ENCODE measurements at places on chromosomes 3 and 15.

DNA sequence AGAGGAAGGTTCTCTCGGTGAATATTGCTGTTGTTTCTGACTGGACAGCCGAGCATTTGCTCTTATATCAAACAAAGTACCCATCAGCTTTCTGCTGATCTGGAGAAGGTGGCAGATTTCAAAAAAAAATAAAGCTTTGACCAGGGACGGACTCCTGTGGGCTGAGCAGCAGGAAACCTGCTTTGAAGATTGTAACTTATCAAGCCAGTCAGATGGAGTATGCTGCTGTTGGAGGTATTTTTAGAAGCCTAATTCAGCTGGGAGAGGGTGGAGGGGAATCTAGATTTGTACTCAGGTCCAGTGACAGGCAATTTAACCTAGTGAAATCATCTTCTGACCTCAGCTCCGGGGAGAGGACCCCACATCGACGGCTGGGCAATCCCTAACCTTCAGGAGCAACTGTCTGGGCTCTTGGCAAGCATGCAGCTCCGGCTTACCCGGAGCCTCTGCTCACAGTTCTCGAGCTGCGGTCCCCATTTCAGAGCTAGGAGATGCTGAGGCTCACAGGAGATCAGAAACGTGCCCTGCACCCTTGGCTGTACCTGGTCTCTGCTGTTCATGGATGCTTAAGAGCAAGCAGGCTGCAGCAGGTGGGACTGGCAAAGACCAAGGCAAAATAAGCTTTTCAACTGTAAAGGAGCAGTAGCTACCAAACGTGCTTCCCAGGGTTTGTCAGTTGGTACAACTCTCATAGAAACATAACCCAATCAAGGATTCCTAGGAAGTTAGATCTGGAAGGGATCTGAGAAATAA lies 89.3 kb upstream of the ST8SIA2 start:
- DNase-seq: no peak

DNA sequence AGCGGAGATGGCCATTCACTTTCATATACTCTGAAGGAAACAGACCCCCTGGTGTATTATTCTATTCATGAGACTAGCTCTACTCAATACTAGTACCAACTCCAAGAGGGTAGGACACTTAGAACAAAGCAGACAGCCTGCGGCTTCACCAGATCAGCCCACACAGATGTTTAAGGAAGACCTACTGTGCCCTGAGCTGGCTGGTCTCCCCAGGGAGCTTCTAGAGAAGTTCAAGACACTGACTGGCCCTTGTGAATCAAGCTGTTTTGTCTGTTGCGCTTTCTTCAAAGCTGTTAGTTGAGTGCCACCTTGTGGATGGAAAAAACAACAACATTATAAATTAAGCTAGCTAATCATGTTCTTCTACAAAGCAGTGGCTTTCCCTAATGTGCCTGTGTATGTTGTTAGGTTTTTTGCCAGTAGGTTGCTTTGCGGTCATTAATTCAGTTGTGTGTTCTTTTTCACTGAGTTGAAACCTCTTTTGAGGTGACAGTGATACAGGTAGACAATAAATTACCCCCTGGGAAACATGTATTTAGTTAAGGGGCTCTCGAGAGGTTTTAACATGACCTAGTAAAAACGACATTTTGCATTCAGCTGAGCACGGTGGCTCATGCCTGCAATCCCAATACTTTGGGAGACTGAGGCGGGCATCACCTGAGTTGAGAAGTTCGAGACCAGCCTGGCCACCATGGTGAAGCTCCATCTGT lies 64.2 kb upstream of the MYZAP start:
- DNase-seq: no peak

DNA sequence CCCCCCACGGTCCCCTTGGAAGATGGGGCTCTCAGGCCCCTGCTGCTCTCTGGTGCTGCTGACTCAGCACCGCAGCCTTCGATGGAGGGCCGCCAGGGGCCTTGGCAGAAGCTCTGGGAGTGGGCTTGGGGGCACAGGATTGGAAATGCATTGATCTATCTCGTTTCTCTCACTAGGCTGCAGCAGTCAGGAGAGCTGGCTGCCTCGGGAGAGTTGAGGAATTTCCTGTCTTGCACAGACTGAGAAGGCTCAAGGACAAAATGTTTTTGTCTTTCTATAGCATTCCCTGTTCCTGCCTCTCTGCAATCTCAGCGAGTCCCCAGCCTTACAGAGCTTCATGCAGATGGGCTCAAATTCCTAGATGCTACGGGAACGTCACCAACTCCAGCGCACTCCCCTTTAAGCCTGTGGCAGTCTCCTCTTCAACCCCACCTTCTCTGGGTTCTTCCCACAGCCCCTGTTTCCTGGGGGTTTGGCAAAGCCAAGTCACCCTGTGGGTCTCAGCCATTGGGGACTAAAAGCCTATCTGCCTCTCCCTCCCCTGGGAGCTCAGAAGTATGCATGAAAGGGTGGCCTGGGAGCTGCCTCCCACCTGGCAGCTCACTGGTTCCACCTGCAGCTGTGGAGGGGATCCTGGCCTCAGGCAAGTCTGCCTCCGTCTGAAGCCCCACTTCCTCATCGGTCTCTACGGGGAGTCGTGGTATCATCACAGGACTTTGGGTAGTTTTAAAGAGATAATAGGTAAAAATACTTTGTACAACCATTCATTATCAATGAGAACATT lies 127.4 kb upstream of the HACD2 start:
- DNase-seq: no peak

DNA sequence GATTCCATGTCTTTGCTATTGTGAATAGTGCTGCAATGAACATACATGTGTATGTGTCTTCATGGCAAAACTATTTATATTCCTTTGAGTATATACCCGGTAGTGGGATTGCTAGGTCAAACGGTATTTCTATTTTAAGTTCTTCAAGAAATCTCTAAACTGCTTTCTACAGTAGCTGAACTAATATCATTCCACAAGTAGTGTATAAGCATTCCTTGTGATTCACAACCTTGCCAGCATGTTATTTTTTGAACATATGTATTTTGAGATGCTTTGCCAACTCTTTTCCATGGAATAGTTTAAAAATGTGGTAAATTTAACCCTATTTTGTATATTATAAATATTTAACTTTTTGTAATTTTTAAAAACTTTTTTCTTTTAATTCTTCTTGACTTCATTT lies 592.7 kb upstream of the NAALADL2 start:
- no peak for DNase-seq

- DNase-seq: no peak
Observed at GRCh38 chr3:138065949-138066348, 49.5 kb downstream of the DZIP1L start.

DNA sequence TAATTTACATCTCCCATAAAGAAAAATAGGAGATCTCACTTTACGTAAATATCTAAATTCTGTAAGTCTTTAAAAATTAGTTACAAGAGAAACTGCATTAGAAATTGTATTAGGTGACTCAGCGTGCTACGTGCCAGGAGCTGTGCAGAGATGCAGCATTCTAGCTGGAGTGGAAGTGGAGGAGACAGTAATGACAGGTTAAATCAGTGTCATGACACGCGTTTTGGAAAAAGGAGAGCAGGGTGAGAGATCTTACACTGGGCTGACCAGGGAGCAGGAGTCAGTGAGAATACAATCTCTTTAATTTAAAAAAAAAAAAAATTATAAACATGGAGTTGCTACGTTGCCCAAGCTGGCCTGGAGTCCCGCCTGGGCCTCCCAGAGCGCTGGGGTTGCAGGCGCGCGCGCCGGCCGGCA lies 635 bp downstream of the TUBGCP5 start:
- no peak for DNase-seq

- no peak for DNase-seq
Observed at GRCh38 chr15:97030251-97030650, 699.8 kb downstream of the NR2F2 start.

DNA sequence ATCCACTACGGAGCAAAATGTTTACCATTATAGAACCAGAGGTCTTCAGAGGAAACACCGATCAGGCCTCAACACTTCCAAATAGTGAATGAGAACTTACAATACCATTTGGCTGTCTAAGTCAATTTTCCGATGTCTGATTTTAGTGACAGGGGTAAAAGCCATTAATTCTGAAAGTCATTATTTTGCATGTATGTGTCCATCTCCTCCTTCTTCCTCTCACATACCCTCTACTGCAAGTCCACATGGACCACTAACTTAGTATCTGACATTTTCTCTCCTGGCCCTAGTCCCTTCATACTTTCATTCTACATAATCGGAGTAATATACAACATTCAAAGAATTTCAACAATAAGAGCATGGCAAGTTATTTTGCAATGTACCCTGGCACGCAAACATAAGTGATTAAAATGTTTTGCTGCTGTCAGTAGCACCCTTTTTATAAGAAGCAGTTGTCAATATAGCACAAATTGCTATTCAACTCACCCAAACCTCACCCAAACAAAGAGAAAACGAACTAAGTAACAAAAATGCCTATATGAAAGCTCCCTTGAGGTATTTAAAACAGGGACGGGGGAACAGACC lies 1.9 kb downstream of the TOP2B start:
- DNase-seq: no peak

- no peak for DNase-seq
Observed at GRCh38 chr3:170437696-170438407, 19.2 kb downstream of the CLDN11 start.

DNA sequence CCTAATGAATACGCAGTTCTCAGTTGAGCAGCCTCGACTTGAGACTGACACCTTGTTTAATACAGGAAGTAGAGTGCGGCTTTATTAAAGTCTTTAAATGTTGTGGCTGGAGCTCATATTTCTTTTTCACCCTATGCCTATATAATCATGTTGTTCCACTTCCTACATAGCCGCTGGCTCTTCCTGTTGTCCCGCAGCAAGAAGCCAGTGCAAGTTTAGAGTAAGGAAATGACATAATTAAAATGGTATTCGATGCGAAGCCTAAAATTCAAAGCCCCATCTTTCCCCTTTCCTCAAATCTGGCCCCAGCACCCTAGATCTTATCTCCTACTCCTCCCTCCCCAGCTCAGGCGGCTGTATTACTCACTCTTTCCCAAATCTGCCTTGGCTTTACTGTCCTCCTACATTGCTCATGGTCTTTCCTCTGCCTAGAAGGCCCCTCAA lies 7.5 kb upstream of the PHLDB2 start:
- DNase-seq: no peak

- no peak for DNase-seq
Observed at GRCh38 chr3:111227216-111227615, 155.6 kb downstream of the NECTIN3 start.

DNA sequence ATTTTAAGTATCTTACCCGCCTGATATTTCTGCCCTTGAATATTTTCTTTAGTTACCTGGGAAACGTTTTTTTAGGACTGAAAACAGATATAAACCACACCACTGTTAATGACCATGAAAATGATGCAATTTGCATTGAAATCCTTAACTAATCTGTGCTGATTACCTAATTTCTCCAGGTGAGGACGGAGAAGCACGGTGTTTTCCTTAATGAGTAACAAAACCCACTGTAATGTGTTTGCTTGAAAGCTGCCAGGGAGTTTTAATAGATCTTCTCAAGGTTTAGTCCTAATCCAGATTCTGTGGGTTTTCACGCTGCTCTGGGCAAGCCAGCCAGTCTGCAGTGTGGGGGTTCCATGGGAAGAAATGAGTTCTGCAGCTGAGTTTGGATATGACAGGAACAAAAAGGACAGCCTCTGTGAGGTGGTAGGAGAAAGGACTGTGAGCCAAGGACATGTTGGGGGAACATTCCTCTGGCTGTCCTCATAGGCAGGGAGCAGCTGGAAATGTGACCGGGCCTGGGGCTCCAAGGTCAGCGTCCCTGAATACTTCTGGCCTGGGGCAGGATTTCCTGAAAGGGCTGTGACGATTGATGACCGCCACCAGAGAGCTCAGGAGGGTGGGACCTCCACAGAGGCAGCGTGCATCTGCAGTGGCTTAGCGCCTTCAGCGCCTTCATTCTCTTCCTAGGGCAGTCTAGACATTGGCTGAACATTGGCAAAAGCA lies 18.6 kb downstream of the THSD4 start:
- no peak for DNase-seq

GRCh38 chr15:98003996-98004395 lies 43.5 kb downstream of the ARRDC4 start:
- DNase-seq: no peak

GRCh38 chr15:94587113-94587512 lies 355.8 kb downstream of the MCTP2 start:
- DNase-seq: no peak

GRCh38 chr15:94205366-94205765 lies 26.0 kb upstream of the MCTP2 start:
- DNase-seq: no peak

DNA sequence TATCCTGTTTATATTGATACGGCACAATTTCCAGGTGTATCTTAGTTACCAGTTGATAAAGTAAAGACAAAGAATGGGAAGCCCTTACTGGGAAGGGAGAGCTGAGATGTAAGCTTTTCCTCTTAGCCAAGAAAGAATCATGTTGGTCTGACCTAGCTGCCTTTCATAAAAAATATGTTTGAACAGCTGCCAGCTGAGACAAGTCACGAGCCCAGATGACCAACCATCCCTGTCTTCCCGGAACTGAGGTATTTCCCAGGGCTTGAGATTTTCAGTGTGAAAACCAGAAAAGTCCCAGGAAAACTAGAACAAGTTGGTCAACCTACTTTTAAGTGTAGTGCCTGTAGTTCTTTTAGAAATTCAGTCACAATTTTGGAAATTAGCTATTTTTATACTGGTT lies 3.6 kb upstream of the MYH15 start:
- no peak for DNase-seq

GRCh38 chr3:11452885-11453847 lies 181.0 kb downstream of the ATG7 start:
- DNase-seq: no peak

GRCh38 chr15:59262316-59262715 lies 55.7 kb downstream of the LDHAL6B start:
- no peak for DNase-seq

GRCh38 chr15:51054535-51054934 lies 40.2 kb downstream of the TNFAIP8L3 start:
- no peak for DNase-seq

DNA sequence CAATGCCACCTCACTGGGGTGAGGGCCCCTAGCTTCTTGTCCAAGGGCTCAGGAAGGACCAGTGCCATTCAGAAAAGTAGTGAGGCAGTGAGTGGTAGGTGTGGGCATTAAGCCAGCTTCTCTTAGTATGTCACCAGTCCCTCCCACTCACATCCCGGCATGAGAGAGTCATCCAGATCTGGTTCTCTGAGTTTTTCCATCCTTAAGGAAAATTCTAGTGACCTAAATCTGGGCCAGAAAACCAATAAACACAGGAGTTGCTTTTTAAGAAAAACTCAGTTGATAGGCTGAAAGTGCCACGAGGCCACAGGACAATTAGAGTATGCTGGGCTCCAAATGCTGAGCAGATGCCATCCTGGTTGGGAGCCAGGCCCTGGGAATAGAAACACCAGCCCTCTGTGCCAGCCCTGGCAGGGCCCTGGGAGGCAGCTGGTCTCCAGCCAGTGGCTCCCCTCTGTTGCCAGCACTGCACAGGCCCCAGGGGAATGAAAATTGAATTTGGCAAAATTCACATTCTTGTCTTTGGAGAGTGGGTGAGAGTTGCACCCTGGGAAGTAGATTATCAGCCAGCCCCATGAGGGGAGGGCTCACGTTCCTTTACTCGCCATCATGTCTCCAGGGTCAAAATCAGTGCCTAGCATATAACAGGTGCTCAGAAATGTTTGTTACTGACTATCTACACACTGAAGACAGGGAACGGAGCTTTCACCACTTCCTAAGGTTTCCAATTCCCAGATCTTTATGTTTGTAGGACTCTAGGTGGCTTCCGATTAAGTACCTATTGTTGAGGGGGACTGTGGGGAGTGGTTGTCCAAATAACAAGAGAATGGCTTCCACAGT lies 52.8 kb downstream of the FAM43A start:
- DNase-seq: no peak

GRCh38 chr3:80263260-80263659 lies 495.5 kb upstream of the ROBO1 start:
- DNase-seq: no peak

Data from activated CD4-positive, CD25-positive, alpha-beta regulatory T cell (primary cell).